ENCODE measurements at places on chromosomes 5 and 9.

GRCh38 chr9:13941714-13942113, 372.2 kb downstream of the NFIB start:
- DNase-seq, result no peak

DNA sequence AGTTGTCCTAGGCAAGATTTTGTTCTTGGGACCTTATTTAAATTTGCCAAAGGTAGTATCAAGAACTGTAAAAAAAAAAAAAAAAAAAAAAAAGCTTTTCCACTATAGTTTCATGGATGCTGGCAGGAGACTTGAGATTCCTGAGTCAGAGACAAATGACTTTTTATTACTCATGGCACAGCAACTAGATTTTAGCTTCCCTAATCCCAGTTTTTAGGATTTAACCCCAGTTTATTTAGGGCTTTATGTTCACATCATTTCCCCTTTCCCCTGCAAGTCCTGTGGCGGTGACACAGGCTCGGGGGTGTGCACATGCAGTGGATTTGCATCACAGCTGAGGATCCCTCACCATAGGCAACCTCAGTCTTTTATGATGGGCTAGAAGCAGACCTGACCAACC, 144.9 kb downstream of the GOLPH3 start:
- DNase-seq, result no peak

DNA sequence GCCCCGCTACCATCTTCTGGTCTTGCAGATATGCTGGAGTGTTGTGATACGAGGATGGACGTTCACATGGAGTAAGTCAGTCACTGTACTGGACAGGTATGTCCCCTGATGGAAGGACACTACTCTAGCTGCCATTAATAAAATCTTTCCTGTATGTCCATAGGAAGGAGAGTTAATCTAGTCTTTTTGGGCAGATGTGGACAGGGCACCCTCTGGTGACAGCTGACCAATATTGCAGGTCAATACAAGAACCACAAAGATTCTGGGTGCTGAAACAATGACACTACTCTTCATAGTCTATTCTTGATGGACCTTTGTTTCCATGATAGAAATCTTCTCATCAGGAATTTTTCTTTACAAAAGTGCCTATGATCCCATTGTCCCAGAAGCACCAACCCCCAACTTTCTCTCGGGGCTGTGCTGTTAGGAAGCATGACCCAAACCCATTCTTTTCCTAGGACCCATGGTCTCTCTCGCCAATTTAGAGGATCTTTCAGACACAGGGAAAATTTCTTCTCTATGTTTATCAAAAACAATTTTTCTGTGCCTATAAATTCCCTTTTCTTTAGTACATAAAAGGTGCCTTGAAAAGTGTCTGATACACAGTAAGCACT, 376.9 kb downstream of the DTWD2 start:
- no peak for DNase-seq

DNA sequence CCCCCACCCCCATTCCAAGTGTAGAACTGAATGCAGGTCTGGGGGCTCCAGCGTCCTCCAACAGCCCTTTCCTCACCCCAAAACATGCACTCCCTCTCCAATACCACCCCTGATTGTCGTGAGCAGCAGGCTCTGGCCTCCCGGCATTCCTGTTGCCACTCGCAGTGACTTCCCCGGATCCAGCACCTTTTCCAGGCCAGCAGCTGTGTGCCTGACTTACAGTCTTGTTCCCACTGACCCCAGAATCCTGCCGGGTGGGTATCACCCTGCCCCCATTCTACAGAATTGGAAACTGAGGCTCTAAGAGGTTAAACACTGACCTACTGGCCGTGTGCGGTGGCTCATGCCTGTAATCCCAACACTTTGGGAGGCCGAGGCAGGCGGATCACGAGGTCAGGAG, 127.2 kb downstream of the OLFM1 start:
- DNase-seq, result no peak
